Gastrocnemius medialis (tissue), 4 donors: ENCODE measurements at places on chromosomes 2 and 18. TPM values are rescaled to one million over a fixed set of nuclear protein-coding genes. Genes with fewer than 3 reads are reported as not detected.

ADRA2B gene
- 4.9 TPM for total RNA-seq

QPCT gene
- 5.4 TPM for total RNA-seq

DNER gene
- total RNA-seq, result 0.81 TPM

SERPINB10 gene
- total RNA-seq, result not detected

ABCG8 gene
- not detected for total RNA-seq

SLC38A11 gene
- total RNA-seq, result 0.78 TPM

SH3BP4 gene
- total RNA-seq, result 36.9 TPM

EFHD1 gene
- 13.4 TPM for total RNA-seq

NIF3L1 gene
- 23.9 TPM for total RNA-seq

UCN gene
- not detected for total RNA-seq

CENPA gene
- 0.22 TPM for total RNA-seq

GRCh38 chr2:237872178-237872887 lies 12.9 kb downstream of the RAMP1 start:
- DNase-seq, result no peak
- H3K27ac ChIP-seq, result no peak overlapping the region
- peaks cover 34% of the 10 kb centered on the region for H3K4me1 ChIP-seq
- no peaks in the 10 kb centered on the region for H3K36me3 ChIP-seq
- no peak overlapping the region for H3K4me3 ChIP-seq
- H3K27me3 ChIP-seq, result no peaks in the 10 kb centered on the region

DNA sequence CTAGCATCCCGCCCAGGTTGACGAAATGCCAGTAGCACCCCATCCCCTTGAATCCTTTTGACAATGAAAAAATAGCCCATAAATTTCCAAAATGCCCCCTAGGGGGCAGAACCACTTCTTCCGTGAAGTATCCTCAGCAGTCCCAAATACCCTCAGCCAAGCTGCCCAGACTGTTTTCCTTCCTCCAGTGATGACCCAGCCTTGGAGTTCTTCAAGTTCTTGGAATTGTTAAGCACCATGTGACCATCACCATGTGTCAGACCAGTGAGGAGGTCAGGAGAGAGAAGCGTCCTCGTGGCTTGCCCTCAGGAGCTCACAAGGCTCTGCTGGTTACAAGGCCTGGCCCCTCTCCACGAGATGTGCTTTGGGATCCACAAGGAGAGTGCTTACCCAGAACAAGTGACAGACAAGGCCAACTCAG lies 1.4 kb upstream of the SLC23A3 start:
- H3K4me1 ChIP-seq, result peaks cover 19% of the 10 kb centered on the region
- H3K27ac ChIP-seq, result peak overlapping the region; percentile 71
- H3K4me3 ChIP-seq, result no peak overlapping the region

DNA sequence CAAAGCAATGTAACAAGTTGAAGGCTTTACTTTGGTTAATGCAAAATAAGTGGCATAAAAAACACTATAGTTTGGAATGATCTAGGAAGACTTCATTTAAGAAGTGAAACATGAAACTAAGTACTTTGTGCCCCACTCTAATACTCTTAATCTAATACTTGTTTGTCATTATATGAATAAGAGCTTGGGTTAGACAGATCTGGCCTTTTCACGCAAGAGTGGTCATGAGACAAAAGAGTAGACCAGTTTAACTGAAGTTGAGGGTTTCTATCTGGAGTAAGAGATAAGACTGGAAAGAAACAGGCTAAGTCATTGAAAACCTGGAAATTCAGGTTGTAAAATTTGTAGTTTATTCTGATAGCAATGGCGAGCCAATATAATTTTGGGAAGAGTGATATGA lies 2.8 kb downstream of the SLC30A6 start:
- H3K36me3 ChIP-seq, result peaks cover 10% of the 10 kb centered on the region
- H3K4me3 ChIP-seq, result no peak overlapping the region
- H3K27ac ChIP-seq, result no peak overlapping the region
- H3K4me1 ChIP-seq, result peaks cover 26% of the 10 kb centered on the region

GRCh38 chr2:65055422-65056214 lies 598 bp upstream of the CEP68 start:
- H3K27me3 ChIP-seq, result no peaks in the 10 kb centered on the region
- DNase-seq, result peak; percentile 74
- peak overlapping the region; percentile 96 for H3K27ac ChIP-seq
- H3K36me3 ChIP-seq, result no peaks in the 10 kb centered on the region

GRCh38 chr2:236935083-236935482 lies 150.6 kb upstream of the COPS8 start:
- DNase-seq, result no peak
- H3K27me3 ChIP-seq, result no peaks in the 10 kb centered on the region
- no peaks in the 10 kb centered on the region for H3K36me3 ChIP-seq
- H3K4me3 ChIP-seq, result no peak overlapping the region

GRCh38 chr2:48161628-48162027 lies 255.3 kb upstream of the FBXO11 start:
- H3K4me1 ChIP-seq, result no peaks in the 10 kb centered on the region
- DNase-seq, result no peak
- no peak overlapping the region for H3K4me3 ChIP-seq
- no peaks in the 10 kb centered on the region for H3K27me3 ChIP-seq
- H3K36me3 ChIP-seq, result no peaks in the 10 kb centered on the region

GRCh38 chr2:189530965-189531637 lies 49.5 kb downstream of the SLC40A1 start:
- H3K27me3 ChIP-seq, result no peaks in the 10 kb centered on the region
- no peak overlapping the region for H3K27ac ChIP-seq
- H3K36me3 ChIP-seq, result no peaks in the 10 kb centered on the region
- peaks cover 12% of the 10 kb centered on the region for H3K4me1 ChIP-seq

DNA sequence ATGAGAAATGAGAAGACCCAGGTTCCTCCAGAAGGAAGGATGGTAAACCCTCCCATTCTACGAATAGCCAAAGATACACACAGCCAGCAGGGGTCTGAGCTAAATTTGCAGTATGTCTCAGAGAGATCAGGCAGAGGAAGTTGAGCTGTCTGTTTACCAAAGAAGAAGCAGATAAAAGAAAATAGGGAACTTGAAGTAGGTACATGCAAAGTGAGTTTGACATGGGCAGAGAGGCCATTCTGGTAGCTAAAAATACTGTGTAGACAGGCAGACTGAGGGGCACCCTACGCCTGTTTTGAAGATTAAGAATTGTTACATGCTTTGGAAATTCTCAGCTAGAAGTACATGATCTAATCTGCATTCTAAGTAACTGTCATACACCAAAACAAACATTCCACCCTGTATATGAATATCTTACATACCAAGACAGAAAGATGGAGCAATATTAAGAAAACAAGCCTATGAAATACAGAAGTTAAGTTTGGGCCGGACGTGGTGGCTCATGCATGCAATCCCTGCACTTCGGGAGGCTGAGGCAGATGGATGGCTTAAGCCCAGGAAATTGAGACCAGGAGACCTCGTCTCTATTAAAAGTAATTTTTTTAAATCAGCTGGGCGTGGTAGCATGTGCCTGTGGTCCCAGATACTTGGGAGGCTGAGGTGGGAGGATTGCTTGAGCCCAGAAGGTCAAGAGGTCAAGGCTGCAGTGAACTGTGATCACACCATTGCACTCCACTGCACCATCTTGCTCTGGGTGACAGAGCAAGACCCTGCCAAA lies 157.9 kb downstream of the ANKRD44 start:
- peaks cover 3% of the 10 kb centered on the region for H3K4me1 ChIP-seq
- no peaks in the 10 kb centered on the region for H3K36me3 ChIP-seq
- H3K27me3 ChIP-seq, result no peaks in the 10 kb centered on the region
- DNase-seq, result no peak

GRCh38 chr18:40577239-40577980 lies 1377.6 kb upstream of the PIK3C3 start:
- H3K27me3 ChIP-seq, result no peaks in the 10 kb centered on the region
- no peaks in the 10 kb centered on the region for H3K36me3 ChIP-seq
- H3K27ac ChIP-seq, result no peak overlapping the region

DNA sequence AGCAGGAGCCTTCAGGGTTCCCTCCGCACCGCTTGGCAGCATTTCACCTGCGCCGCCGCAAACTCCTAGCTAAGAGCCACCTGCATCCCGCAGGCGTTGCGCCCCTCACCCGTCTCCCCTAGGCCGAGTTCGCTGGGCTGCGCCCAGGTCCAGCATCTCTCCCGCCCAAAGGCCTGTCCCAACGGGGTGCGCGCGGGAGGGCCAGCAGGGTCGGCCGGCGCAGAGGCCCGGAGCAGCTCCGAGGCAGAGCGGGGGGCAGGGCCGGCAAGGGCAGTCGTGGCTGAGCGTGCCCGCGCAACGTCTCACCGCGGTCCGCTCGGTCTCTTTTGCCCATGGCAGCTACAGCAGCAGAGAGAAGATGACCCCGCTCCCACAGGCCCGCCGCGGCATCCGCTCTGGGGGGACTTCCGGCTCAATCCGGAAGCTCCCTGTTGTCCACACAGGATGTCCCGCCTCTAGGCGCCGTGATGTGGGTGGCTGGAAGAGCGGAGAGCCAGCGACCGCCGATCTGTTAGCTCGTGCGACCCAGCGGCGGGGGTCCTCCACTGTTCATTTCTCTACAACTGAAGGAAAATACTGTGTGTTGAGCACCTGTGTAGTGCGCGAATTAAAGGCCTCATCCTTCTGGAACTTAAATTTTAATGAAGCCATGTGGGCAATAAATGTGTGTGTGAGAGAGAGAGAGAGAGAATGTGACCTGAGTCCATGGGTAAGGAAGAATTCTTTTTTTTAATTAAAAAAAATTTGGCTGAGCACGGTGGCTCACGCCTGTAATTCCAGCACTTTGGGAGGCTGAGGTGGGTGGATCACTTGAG lies at the start of gene ERCC3:
Gene ERCC3 (minus strand): TSS at position 397 of the 815 bp plus-strand sequence. CDS start 63 bp downstream, at position 334.
- no peaks in the 10 kb centered on the region for H3K27me3 ChIP-seq
- no peaks in the 10 kb centered on the region for H3K36me3 ChIP-seq
- H3K4me1 ChIP-seq, result peaks cover 13% of the 10 kb centered on the region
- H3K27ac ChIP-seq, result peak within 1 kb of the TSS; percentile 85
- H3K4me3 ChIP-seq, result peak within 1 kb of the TSS; percentile 99
- DNase-seq, result peak; percentile 74

GRCh38 chr18:77896586-77897252 lies 647.1 kb downstream of the GALR1 start:
- H3K4me3 ChIP-seq, result no peak overlapping the region
- H3K36me3 ChIP-seq, result no peaks in the 10 kb centered on the region
- no peak for DNase-seq

DNA sequence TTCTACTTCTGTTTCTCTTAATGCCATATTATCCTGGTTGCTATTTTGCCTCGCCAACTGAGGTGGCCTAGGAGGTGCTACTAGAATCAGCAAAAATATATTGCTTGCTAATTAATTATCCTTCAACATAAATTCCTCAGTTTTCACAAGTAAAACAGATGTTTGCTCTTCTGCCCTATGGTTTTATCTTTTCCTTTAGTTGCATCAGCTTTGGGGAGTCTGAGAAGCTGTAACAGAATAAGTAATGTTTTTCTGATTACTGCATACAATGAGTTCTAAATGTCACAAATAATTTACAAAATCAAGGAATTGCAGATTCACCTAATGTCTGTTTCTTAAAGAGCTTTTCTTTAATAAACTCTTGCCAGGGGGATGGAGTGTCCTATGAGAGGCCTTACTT lies 36.7 kb downstream of the GULP1 start:
- H3K36me3 ChIP-seq, result no peaks in the 10 kb centered on the region
- no peaks in the 10 kb centered on the region for H3K27me3 ChIP-seq
- H3K4me3 ChIP-seq, result no peak overlapping the region

DNA sequence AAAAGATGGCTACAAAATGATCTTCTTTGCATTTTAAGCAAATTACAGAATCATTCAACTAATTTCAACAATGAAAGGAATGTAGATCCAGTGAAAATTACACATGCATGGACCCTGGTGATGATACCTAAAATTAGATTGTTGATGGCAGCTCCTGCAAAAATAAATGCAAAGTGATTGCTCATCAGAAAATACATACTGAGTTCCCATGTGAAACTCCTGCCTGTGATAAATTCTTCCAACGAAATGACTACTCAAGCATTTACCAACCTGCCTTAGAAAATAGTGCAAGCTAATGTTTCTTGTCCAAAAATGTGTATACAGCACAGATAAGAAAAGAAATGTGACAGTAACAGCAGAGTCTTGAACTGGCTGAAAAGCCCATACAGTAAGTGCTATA lies 300.0 kb upstream of the REV1 start:
- no peaks in the 10 kb centered on the region for H3K27me3 ChIP-seq
- no peak overlapping the region for H3K4me3 ChIP-seq
- DNase-seq, result no peak
- no peak overlapping the region for H3K27ac ChIP-seq
- no peaks in the 10 kb centered on the region for H3K4me1 ChIP-seq

DNA sequence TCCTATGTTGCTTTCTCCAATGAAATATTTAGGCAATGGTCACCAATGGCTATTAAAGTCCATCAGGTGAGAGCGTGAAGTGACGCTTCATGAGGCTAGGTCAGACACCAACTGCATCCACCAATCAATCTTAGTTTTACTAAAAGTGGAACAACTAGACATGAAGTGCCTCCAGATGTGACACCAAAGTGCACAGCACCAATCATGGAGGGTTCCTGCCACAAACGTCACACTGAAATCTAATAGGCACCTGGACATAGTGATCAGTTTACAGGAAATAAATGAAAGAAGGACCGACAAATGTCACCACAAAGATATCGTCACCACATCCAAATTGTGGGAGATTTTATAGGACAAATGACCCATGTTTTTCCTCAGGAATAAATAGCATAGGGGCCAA lies 70.5 kb downstream of the PSMG2 start:
- H3K36me3 ChIP-seq, result no peaks in the 10 kb centered on the region
- no peaks in the 10 kb centered on the region for H3K27me3 ChIP-seq
- DNase-seq, result no peak
- H3K4me3 ChIP-seq, result no peak overlapping the region

DNA sequence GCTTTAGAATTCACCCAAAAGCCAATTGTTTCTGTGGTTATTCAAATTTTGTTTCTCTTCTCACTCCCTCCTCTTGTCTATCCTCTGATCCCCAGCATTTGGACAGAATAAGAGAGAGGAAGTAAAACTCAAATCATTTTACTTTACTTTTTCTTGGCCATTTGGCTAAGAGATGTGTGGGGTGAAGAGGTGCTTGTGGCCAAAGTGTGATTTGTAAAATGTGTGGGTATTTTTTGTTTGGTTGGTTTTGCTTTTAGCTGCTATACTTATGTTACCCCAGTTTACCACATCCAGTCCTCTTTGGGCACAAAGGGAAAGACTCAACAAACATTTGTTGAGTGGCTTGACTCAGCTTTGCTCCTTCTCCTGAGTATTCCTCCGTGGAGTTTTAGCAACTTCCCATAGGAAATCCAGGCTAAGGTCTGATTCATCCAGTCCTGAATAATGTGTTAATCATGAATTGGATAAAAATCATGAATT lies 109.1 kb upstream of the CYP1B1 start:
- H3K27me3 ChIP-seq, result no peaks in the 10 kb centered on the region
- no peaks in the 10 kb centered on the region for H3K36me3 ChIP-seq
- H3K27ac ChIP-seq, result peak overlapping the region; percentile 14
- DNase-seq, result no peak
- H3K4me1 ChIP-seq, result no peaks in the 10 kb centered on the region

GRCh38 chr2:223815186-223815883 lies 22.0 kb downstream of the AP1S3 start:
- H3K4me1 ChIP-seq, result no peaks in the 10 kb centered on the region
- no peak overlapping the region for H3K4me3 ChIP-seq
- no peak for DNase-seq
- no peaks in the 10 kb centered on the region for H3K27me3 ChIP-seq

- H3K36me3 ChIP-seq, result no peaks in the 10 kb centered on the region
- no peaks in the 10 kb centered on the region for H3K4me1 ChIP-seq
- no peak overlapping the region for H3K27ac ChIP-seq
- DNase-seq, result no peak
These were observed 1257.4 kb upstream of the ZEB2 start for GRCh38 chr2:145777297-145777696.

GRCh38 chr2:206160807-206161179 lies 1.1 kb downstream of the EEF1B2 start:
- peak overlapping the region; percentile 96 for H3K27ac ChIP-seq
- no peaks in the 10 kb centered on the region for H3K36me3 ChIP-seq
- no peaks in the 10 kb centered on the region for H3K27me3 ChIP-seq
- peaks cover 45% of the 10 kb centered on the region for H3K4me1 ChIP-seq
